ELF-1 (cell line): ENCODE measurements at places on chromosomes 4 and X.

GRCh38 chr4:146342600-146343192 lies 128.4 kb downstream of the REELD1 start:
- DNase-seq = no peak

DNA sequence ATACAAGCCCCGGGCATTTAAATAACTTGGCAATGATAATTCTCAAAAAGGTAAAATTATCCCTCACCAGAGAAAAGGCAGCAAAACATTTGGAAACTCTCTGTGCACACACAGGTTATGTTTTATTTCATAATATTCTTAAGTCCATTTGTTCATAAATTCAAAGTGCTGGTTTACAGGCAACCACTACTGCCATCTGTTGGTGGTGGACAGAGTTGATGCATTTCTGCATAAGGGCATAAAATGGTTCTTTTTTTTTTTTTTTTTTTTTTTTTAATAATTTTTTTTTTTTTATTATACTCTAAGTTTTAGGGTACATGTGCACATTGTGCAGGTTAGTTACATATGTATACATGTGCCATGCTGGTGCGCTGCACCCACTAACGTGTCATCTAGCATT lies 31.5 kb upstream of the IL21 start:
- DNase-seq = no peak

DNA sequence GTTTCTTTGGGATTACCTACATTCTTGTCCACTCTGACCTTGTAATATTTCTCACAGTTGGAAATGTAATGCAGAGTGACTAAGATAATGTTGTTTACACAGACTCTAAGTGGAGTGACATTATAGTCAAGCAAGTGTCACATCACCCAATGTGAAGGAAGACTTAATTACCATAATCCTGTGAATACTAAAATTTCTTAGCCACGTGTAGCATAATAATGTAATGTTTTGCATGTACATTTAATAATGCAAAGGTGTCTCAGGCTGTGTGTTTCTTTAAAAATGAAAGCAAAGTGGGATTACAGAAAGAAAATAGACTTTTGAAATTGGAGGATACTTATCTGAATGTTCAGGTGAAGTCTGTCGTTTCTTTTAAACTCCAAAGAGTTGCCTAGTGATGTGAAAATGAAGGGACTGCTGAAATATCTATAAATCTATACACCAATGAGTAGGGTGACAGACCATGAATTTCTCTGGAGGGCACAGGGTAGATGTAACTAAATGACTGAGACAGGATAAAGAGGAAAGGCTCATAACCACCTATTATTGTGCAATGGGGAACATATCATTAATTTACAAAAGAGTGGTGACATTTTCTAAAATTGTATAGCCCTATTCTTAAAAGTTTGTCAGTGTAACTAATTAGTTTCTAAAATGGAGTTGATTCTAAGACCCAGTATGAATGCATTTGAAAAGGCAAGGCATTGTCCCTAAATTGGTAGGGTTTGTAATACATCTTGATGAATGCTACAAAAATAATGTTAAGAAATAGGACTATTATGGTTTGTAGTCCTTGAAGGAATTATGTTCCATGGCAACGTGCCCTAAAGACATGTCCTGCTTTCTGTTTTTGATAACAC lies 235.7 kb downstream of the DACH2 start:
- DNase-seq = no peak

GRCh38 chr4:89482926-89483595 lies 175.5 kb upstream of the GPRIN3 start:
- no peak for DNase-seq

DNA sequence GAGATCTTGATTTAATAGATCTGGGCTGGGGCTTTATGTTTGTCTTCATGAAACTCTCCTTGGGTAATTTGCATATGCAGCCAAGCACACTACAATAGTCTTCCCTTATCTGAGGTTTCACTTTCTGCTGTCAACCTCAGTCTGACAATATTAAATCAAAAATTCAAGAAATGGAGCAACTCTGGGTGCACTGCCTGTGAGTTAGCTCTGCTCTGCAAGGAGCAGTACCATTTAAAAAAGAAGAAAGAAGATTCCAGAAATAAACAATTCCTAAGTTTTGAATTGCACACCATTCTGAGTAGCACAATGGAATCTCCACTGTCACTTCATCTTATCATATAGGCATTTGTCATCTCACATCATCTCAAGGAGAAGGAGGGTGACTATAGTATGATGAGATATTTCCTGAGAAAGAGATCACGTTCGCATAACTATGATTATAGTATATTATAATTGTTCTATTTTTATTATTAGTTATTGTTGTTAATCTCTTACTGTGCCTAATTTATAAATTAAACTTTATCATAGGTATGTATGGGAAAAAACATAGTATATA lies 9.4 kb downstream of the FNIP2 start:
- DNase-seq = no peak

DNA sequence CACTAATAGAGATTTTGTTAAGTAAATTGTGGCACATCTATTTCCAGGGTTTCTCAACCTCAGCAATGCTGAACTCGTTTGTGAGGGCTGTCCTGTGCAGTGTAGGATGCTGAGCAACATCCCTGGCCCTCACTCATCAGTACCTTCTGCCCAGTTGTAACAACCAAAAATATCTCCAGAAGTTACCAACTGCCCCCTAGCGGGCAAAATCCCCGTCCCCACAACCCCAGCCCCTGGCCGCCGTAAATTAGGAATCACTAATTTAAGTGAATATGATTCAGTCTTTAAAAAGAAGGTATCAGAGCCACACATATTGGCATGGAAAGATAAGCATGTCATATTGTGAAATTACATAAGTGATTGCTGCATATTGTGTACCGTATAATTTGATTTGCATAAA lies 123.4 kb downstream of the ASB9 start:
- peak; percentile 42 for DNase-seq

DNA sequence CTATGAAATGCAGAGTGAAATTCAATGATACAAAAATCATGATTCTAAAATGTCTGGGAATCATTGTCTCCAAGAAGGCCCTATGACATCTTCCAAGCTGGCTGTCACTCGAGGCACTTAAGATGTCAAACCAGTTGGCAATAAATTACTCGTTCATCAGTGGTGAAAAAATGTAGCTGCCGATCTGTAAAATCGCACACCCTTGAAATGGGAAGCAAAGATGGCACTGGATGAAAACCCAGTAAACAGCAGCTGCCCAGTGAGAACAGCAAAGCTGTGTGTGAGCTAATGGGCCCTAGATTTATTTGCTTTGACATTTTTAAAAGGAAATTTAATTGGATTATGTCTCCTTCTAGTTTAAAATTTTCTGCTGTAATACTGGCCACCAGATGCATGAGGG lies 181.9 kb upstream of the NDP start:
- no peak for DNase-seq

DNA sequence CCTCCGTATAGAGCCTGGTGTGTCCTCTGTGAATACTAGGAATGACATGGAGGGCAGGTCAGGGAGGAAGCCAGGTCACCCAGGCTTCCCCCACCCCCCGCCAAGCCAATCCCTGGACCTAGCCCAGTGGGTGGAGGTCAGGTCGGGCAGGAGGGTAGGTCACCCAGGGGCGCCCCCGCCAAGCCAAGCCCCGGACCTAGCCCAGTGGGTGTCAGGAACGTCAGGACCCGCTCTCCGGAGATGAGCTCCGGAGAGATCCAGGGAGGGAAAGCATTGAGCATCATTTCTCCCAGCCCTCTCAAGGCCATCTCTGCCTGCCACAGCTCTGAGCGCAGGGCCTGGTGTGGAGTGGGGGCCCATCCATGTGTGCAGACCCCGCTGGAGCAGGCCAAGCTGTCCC lies 48.6 kb downstream of the WFS1 start:
- DNase-seq = no peak

DNA sequence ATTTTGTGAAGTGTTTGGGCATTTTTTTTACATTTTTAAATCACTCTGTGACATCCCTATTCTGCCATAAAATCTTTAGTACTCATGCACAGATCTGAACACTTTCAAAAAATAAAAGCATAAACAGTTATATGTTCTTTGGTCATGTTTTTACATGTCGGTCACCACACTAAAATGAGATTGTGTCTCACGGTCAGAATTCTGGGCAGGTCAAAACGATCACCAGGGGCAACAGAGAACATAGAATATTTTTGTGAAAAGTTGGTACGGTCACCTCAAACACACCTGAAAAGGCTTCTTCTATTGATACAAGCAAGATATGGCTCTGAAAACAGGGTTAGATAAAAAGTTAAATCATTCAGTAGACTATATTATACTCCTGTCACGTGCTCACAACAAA lies 189.1 kb downstream of the PDGFC start:
- no peak for DNase-seq

DNA sequence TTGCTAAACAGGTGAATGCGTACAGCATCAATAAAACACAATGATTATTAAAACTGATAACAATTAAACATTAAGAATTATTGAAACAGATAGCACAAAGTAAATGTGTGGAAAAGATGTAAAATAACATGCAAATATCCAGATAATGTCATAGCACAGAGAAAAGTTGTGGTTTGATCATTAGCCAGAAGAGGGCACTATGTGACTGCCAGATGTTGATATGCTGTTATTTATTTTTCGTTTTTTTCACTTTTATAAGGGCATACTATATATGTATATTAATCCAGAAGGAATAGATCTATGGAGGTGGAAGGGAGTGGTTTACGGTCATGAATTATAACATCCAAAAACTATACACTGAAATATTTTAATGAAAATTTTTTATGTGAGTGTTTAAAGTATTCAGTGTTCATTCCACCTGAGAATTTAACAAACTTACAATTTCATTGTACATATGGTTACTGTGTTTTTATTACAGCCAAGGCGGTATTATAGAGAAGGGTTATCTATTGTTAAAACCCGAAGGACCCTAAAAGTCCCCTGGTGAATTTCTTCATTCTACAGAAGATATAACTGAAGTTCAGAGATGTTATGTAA lies 211.9 kb upstream of the UGT8 start:
- no peak for DNase-seq

GRCh38 chr4:41561244-41561643 lies 23.3 kb downstream of the LIMCH1 start:
- no peak for DNase-seq

DNA sequence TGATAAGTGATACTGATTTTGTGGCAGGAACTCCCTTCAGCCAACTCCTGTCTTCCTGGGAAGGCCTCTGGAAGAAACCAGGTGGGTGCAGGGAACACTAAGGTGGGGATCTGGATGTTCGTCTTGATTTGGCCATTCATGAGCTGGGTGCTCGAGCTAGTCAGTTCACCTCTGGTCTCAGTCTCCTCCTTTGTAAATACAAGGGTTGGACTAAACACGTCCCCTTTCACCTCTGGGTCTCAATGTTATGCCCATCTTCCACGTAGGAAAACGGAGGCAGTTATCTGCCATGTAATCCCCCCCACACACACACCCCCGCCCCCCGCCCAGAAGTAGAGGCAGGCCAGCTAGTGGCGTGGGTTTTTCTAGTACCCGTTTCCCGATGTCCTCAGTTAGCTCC lies 4.1 kb upstream of the RS1 start:
- no peak for DNase-seq
